Activated CD4-positive, alpha-beta memory T cell treated with anti-CD3 and anti-CD28 coated beads, Interleukin-2, amount 10 ng/mL, durations not matched to agents 7 days and 5 days (primary cell): ENCODE measurements at places on chromosomes 12 and 14. TPM values are rescaled to one million over a fixed set of nuclear protein-coding genes. Genes with fewer than 3 reads are reported as not detected.

Gene RD3L
- total RNA-seq: not detected

Gene HOXC4
- total RNA-seq: 0.15 TPM

GRCh38 chr14:102241147-102241546, 63.8 kb downstream of the MOK start:
- DNase-seq: no peak

- DNase-seq: no peak
These were observed 122.9 kb downstream of the TSPAN9 start for GRCh38 chr12:3200032-3200617.

DNA sequence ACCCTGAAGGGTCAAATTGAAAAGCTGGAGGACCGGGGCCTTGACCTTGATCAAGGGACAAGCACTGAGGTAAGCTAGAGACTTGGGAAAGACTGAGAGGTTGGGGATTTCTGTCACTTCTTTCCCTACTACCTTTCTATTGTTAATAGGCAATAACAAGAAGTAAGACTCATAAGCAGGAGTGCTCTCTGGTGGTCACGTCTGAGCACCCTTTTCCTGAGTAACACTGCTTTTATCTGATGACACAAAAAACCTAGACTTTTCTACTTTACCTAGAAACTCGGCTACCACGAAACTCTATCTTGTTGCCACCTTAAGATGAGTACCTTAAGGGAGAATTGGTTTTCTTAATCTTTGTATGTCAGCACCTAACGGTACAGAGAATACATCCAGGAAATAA, 35.5 kb upstream of the PPFIBP1 start:
- no peak for DNase-seq

DNA sequence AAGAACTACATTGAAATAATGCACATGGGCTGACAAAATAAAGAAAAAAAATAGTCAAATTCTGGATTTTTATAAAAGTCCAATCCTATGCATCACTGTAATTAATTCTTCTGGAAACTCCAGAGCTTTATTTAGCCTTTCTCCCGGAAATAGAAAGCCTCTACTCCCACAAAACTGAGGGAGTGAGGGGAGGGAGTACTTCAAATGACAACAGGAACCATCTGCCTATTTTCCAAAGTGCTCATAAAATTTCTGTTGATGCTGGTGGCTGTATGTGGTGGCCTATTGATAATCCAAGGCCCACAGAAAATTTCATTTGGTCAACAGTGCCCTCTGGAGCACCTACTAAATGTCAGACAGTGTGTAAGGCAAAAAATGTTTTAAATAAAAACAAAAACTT, 64.6 kb downstream of the KIF21A start:
- no peak for DNase-seq
